Cerebellar nuclear complex (tissue), 1 donor: ENCODE measurements at places on chromosomes 1 and 21.

DNA sequence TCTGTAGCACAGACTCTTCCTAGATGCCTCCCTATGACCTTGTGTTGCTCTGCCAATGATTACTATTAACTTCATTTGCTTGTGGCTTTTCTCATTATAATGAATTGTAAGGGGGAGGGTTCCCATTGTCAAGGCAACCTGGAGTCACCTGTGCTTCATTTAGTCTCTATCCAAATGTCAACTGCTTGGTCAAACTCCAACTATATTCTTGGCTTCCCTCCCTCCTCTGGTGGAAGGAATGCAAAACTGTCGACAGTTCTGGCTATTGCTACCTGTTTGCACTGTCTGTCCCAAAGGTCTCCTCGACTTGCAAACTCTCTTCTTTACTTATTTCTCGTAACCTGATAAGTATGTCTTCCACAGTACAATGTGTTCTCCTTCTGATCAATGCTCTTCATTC, 100.3 kb downstream of the CACNA1E start:
- no peak for DNase-seq

- DNase-seq, result no peak
Observed at GRCh38 chr1:192654591-192655251, 18.8 kb downstream of the RGS13 start.

DNA sequence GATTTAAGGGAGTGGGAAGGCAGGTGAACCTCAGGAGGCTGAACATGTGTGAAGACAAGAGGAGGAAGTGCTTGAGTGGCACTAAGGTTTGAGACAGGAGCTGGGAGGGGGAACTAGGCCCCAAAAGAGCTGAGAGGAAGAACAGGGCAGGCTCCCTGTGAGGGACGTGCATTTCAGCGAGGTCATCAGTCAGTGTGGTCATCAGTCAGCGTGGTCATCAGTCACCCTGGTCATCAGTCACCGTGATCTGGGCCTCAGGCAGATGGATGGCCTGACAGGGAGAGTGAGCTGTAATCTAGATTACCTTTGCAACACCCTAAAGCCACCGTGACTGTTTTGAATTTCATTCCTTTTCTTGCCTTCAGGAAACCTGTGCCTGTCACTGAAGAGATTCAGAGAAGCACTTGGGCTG, 29.1 kb downstream of the VTCN1 start:
- no peak for DNase-seq

DNA sequence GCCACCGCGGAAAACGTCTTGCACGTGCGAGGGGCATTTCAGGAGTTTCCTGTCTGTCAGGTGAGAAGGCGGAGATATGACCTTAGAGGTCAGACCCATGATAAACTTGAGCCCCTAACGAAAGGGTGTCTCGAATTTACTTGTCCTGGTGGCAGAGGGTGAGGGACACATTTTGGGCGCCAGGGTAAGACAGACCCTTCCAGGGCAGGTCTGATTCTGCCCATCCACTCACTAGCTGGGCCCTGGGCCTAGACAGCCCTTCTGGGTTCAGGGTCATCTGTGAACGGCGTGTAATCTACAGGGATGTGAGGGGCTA, 395 bp upstream of the CSRP1 start:
- no peak for DNase-seq

DNA sequence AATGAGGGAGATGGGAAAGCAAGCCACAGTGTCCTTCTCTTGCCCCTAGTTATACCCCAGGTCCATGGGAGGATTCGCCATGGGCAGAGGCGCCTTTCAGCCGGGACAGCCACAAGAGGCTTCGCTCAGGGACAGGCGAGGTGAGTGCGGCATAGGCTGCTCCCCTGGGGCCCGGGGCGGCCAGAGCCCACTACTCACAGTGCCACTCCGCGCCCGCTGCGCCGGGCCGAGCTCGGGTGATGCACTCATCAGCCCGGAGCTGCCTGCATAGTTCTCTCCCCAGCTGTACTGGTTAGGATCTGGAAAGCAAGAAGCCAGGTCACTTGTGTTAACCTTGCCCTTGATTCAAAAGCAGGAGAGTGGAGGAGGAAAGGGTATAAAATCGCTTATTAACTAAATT, 8.4 kb downstream of the PANK4 start:
- DNase-seq, result no peak

GRCh38 chr1:38117444-38117887, 70.9 kb upstream of the POU3F1 start:
- no peak for DNase-seq

- DNase-seq, result no peak
Observed at GRCh38 chr1:219322766-219323165, 149.1 kb downstream of the LYPLAL1 start.

DNA sequence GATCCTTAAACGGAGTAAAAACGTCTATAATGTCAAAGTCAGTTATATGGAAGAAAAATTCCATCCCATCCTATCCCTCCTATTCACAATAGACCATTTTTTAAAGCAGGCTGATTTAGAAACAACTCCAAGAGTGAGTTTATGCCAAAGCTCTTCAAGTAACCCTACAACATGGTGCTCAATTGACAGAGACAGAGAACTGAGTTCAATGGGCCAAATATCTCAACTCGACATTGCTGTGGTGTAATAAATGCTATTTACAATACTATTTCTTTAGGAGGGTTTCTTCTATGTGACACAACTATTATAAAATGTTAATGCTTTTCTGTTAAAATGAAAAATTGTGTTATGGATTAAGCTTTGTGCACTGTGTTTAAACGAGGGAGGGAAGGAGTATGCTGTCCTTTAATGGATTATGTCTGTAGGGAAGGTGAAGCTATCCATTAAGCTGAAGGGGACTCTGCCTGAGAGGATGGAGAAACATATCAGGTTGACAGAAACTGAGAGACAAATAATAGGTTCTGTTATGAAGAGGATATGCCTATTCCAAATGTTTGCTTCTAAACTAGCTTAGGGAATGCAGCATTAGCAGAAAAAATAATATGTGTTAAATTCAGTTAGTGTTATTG, 362.5 kb upstream of the CHRM3 start:
- DNase-seq, result no peak

DNA sequence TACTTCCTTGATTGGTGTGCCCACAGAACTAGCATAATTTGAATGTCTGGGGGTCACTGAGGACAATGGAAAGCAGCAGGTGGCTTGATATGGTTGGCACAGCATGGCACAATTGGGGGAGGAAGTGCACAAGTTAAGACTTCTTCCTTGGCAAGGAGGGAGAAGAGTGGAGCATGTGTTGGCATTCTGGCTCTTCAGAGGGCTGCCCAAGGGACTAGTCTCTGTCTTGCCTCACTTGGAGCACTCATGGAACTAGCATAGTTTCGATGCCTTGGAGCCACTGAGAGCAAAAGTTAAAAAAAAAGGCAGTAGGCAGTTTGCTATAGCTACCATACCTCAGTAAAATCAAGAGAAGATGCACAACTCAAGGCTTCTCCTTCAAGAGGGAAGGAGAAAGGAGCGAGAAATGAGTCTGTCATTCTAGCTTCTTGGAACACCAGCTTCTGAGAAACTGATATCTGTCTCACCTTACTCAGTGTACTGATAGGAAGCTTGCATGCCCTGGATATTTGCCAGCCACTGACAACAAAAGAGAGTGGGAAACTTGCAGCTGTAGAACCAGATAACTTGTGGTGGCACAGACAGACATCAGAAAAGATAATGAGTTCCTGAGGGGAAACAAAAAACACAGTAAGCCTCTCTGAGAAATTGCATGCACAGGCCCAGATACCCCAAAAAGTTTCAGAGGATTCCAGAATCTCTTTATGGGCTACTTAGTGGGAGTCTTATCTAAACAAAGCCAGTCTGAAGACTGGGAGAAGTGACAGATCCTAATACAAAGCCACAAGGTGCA, 207.5 kb upstream of the SAMSN1 start:
- DNase-seq, result no peak

DNA sequence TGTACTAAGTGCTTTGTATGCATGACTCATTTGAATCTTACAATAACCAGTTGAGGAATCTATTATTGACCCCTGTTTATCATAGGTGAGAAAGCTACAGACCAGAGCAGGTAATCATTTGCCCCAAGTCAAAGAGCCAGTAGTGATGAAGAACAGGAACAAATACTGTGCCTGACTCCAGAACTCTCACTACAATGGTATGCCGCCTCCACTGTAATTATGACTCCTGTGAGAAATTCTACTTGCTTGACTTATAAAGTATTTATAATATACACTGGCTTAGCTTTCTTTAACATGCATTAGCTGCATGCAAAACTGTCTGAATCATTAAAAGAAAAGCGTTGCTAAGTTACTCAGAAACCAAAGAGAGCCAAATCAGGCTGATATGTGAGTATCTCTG, 92.6 kb downstream of the ZNF281 start:
- DNase-seq, result no peak

DNA sequence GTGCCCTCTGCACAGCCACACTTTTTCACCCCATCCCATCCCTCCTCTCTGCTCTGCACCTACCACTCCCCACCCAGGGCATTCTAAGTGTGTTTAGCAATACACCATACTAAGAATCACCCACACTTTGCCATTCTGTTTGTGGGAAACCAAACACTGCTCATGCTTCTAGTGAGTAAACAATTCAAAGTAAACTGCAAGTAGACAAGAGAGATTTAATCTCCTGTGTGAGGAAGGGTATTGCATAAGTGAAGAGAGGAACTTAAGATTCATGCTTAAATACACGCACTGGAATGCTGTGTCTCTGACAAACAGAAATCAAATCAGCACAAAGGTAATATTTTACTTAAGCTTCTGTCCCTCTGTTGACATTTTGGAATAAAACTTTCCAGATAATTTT, 4.8 kb upstream of the EDARADD start:
- DNase-seq, result no peak

DNA sequence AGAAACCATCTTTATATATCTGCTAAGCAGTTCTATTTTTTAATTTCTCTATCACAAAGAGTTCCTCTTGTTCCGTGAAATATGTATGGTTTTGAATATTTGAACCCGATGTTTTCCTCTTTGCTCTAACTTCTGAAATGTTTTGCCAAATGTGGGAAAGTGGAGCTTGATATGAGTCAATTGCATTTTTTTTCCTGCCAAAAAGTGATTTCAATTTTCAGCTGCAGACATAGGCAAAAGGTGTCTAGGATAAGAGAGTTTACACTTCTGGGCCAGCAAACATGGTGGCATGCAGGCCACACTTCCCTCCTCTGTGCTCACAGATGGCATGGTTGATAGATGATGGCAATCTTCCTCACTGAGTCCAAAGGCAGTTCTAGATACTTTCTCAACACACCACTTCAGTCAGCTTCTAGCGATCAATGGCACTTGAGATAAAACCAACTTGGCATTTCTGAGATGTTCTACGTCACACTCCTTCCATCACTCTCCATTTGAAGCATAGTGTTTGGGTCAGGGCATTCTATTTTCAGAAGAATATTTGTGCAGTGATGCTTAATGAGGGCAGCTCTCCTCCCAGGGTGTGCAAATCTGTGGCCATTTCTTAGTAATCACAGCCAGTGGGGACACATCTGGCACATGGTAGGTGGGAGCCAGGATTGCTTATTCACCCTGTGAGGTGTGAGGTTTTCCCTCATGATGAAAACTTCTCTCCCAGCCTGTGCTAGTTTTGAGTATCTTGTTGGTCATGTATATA, 54.4 kb upstream of the SCAF4 start:
- DNase-seq, result no peak

DNA sequence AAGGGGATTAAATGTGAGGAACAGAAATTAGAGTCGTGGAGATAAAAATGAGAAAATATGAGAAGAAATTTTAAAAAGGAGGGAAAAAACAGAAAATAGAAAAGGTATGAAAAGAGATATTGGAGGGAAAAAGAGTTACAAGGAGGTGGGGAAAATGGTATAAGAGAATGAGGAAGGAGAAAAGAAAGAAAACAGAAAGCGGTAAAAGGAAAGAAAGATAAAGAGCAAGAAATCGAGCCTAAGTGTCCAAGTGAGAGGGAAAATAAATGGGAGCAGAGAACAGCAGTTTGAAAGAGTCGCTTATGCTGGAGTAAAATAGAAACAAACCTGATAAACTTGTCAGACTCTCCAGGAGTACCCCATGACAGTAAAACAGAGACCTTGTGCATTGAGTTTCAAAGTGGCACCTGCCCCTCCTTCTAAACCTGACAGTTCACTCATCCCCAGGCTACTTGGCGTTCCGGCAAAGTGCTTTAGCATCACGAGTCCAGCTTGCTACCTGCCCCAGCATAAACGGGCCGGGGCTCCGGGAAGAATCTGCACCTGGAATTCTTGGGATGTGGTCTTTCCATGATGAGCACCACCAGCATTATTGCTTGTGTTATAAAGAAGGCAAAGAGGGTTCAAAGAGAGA, 585 bp downstream of the NEGR1 start:
- no peak for DNase-seq

- no peak for DNase-seq
Observed at GRCh38 chr1:20663969-20664715, 3.0 kb upstream of the DDOST start.

- DNase-seq, result no peak
Observed at GRCh38 chr1:20787840-20788795, 1.0 kb upstream of the HP1BP3 start.

GRCh38 chr1:15680561-15681348, 3.4 kb upstream of the PLEKHM2 start:
- no peak for DNase-seq

GRCh38 chr1:29488086-29488793, 251.9 kb downstream of the PTPRU start:
- DNase-seq, result no peak

- DNase-seq, result no peak
Observed at GRCh38 chr1:210236840-210237409, 4.3 kb downstream of the SERTAD4 start.

DNA sequence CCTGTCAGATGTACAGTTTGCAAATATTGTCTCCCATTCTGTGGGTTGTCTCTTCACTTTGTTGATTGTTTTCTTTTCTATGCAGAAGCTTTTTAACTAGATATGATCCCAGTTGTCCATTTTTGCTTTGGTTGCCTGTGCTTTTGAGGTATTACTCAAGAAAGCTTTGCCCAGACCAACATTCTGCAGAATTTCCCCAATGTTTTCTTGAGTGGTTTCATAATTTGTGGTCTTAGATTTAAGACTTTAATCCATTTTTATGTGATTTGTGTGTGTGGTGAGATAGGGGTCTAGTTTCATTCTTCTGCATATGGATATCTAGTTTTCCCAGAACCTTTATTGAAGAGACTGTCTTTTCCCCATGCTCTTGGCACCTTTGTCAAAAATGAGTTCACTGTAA, 116.9 kb downstream of the DUSP10 start:
- no peak for DNase-seq

DNA sequence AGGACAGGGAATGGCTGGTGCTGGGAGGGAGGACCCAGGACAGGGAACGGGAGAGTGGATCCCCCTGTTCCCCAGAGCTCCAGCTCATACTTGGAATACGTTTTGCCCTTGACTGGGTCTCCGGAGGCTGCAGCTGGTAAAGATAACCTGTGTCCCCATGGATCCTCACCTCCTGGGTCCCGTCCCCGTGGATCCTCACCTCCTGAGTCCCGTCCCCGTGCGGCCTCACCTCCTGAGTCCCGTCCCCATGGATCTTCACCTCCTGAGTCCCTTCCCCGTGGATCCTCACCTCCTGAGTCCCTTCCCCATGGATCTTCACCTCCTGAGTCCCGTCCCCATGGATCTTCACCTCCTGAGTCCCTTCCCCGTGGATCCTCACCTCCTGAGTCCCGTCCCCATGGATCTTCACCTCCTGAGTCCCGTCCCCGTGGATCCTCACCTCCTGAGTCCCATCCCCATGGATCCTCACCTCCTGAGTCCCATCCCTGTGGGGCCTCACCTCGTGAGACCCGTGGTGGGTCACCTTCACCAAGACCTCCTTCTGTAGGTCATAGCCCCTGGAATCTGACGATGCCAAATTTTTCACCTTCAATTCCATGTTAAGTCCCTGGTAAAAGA, 61.4 kb downstream of the SCCPDH start:
- DNase-seq, result no peak

- no peak for DNase-seq
Observed at GRCh38 chr1:183864611-183865010, 59.7 kb downstream of the RGL1 start.

GRCh38 chr1:201427963-201428362, 6.4 kb upstream of the TNNI1 start:
- no peak for DNase-seq
